NCI-H2227 treated with DMSO at 0.1 percent for 48 hours (cell line): ENCODE measurements at places on chromosomes 11 and 22.

GRCh38 chr11:134516529-134516928 lies 104.5 kb upstream of the B3GAT1 start:
- DNase-seq, result peak; percentile 15

- DNase-seq, result no peak
These were observed 9.2 kb downstream of the THYN1 start for GRCh38 chr11:134243913-134244312.

DNA sequence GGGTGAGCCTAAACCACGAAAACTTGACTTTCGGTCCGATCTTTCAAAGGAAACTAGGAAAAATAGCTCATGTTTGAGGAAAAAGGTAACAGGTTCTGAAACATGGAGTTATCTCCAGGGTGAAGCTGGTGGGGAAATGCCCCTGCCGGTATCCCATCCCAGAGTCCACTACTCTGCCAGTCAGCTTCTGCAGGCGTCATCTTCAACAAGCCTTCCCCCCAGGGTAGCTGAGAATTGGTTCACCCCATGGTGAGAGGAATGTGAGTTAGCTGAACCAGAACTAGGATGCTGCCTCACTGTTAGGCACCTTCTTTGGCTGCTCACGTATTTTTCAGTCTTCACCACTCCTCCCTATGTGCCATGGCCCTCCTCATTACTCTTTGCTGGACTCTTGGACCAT lies 1.1 kb downstream of the GVQW3 start:
- DNase-seq, result no peak

DNA sequence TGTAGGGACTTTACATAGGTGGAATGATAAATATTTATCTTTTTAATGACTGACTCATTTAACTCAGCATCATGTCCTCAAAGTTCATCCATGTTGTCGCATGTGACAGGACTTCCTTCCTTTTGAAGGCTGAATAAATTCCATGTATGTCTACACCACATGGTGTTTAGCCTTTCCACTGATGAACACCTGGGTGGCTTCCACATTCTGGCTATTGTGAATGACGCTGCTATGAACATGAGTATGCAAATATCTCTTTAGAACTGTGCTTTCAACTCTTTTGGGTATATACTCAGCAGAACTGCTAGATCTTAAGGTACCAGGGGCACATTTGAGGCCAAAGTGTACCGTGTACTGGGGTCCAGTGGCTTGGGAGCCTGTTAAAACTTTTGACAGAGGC lies 24.1 kb downstream of the LARGE1 start:
- DNase-seq, result no peak

DNA sequence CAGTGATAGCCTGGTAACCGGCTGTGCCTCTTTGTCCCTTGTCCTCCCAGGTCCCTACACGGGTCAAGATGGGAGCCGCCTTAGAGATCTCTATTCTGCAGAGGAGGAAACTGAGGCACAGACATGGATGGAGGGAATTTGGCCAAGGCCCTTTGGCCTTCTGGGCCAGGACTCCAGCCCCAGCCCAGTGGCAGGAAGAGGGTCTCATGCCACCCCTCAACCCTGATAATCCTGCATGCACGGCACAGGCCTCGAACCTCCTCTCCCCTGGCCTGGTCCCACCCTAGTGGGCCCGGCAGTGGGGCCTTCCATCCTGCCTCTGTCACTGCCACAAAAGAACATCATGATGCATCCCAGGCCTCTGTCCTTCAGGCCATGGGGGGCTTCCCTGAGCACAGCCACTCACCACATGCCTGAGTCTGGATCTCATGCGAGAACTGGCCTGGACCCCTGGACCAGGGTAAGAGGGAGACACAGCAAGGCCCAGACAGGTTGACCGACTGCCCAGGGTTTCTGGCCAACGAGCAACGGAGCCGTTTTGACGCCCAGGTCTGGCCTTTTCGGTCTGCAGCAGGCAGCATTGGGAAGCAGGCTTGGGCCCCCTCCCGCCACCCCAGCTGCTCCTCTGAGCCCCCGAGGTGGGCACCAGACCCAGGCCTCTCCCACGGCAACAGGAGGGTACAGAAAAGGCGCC lies 6.5 kb downstream of the LINC01488 start:
- DNase-seq, result no peak

GRCh38 chr11:70508231-70508480 lies 109.8 kb downstream of the CTTN start:
- no peak for DNase-seq

DNA sequence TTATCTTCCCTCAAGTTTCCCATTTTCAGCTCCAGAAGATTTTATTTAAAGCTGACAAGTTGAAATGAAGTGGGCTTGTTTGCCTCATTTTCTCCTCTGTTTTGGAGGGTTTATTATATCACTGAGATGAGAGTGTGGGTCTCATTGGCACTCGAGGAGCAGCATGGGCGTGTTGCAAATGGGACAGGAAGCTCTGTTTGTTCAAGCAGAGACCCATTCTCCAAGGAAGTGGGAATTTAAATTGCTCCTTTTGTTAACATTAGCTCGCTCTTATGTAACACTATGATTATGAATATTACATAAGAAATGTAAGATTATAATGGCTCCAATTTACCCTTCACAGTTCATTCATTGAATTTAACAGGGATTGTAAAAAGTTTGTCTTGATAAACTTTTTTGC lies 317.7 kb upstream of the CTSC start:
- no peak for DNase-seq

DNA sequence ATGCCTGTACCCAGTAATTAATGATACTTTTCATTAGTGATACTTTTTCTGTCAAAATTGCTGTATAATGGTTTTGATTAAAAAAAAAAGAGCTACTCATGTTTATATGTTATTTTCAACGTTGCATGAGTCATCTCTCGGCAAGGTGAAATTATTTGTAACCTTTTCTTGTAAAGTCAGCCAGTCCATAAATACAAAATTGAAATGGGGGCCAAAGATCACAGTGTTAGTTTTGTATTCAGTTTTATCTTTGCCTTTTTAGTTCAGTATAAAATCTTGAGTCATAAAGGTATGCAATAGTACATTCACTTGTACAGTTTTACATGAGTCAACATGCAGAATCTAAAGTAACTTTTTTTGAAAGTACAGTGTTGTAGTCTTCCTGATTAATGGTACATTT lies 4.3 kb downstream of the ARHGEF12 start:
- DNase-seq, result no peak

DNA sequence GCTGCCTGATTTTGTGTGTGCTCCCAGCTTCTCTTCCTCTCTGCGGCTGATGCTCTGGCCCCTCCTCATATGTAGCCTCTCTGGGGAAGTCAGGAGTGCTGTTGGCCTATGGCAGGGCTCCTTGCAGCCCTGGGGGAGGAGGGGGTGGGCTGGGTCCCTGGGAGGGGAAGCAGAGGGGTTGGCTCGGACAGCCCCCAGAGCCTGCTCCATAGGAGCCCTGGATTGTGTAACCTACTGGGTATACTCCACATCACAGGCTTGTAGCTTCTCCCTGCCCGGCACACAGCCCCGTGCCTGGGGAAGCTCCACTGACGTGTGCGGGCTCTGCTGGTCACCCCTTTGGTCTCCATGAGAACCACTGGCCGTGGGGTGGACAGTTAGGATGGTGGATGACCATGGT lies 113.8 kb downstream of the ST3GAL4 start:
- no peak for DNase-seq

GRCh38 chr11:131710511-131710910 lies 340.1 kb downstream of the NTM start:
- DNase-seq, result no peak

DNA sequence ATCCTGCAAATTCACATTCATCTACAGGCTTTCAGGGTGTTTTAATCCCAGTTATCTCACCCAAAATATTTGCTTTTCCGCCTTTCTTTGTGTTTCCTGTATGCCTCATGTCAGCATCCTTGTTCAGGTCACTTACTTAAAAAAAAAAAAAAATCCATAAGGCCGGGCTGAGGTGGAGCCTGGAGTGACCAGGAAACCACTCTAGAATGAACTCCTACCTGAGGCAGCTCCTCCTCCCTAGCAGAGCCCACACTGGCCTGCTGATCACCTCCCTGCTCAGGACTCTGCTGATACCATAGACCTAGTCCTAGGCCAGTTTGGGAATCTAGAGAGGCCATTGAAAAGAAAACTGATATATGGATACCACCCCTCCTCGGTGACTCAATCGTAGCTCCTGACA lies 8.7 kb upstream of the DGAT2 start:
- no peak for DNase-seq

GRCh38 chr22:47030881-47031627 lies 268.6 kb downstream of the TBC1D22A start:
- DNase-seq, result no peak

- no peak for DNase-seq
These were observed 44.3 kb downstream of the OR4D9 start for GRCh38 chr11:59555601-59556114.

GRCh38 chr11:15258433-15259165 lies 143.9 kb downstream of the INSC start:
- peak; percentile 88 for DNase-seq

DNA sequence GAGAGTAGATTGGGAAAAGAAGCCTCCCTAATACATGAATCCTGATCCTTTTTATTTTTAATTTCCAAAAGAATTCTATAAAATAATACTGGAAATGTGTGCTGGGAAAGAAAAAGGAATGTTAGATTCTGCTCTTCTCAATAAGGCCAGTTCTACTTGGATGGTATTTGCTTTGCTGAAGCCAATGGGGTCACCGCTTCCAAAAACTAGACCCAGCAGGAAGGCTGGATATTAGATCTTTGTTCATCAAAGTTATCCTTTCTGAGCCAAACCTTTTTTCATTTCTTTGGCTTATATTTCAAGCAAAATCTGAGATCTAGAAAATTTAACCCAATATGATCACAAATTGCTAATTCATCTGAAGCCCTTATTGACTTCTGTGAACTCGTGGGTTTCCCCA lies 41.4 kb downstream of the SCUBE2 start:
- no peak for DNase-seq

- DNase-seq, result no peak
These were observed 15.9 kb downstream of the FBLN1 start for GRCh38 chr22:45518580-45518991.

DNA sequence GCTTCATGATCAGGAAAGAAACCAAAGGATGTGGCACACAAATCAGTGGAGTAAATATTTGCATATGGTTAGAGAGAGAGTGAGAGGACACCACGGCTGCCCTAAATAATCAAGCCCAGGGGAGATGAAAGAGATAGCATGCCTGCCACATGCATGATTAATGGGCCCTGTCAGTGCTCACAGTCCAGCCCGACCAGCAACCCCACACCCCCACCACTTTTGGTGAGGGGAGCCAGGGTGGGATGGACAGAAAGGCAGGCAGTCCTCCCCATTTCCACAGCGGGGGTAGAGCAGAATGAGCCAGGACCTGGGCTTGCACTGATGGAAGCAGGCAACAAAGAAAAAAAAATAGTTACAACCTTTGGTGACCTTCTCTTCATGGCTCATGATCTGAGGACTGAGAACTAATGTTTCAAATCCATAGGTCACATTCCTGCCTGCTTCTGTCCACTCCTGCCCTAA lies 545.0 kb downstream of the ETS1 start:
- no peak for DNase-seq

DNA sequence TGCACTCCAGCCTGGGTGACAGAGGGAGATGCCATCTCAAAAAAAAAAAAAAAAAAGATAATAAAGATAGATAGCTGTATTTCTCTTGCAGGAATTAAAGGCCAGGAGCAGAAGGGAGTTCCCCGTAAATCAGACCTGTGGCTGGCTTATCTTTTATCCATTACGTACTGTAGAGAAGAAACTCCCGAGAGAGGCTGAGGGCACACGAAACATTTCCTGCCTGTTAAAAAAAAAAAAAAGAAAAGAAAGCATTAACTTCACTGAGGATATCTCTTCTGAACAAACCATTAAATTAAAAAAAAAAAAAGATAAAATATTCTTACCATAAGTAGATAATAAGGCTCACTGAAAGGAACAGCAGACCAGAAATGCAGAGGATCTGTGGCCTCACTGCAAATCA lies 22.5 kb downstream of the P4HA3 start:
- no peak for DNase-seq
